ENCODE measurements at places on chromosomes 13 and 19.
A peak's percentile ranks its signal among the peaks of the same experiment; 100 is the strongest.

DNA sequence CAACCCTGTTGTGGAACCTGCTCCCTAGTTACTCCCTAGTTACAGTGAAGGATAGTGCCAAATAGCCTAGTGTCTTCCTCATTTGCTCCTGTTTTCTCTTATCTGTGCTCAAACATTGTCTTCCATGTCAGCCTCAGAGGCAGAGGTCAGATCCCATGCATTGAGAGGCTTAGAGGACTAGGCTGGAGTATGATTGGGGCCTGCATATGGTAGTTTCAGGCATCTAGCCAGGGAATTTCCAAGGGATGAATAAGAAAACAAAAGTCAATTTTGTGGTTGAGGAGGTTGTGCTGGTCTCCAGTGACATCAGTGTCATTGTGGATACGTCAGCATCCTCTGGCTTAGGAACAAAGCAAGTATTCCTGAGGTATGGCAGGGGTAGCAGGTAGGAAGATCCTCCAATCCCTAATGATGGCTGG is 9.4 kb downstream of the ZNF546 start:
- DNase-seq: no peak

DNA sequence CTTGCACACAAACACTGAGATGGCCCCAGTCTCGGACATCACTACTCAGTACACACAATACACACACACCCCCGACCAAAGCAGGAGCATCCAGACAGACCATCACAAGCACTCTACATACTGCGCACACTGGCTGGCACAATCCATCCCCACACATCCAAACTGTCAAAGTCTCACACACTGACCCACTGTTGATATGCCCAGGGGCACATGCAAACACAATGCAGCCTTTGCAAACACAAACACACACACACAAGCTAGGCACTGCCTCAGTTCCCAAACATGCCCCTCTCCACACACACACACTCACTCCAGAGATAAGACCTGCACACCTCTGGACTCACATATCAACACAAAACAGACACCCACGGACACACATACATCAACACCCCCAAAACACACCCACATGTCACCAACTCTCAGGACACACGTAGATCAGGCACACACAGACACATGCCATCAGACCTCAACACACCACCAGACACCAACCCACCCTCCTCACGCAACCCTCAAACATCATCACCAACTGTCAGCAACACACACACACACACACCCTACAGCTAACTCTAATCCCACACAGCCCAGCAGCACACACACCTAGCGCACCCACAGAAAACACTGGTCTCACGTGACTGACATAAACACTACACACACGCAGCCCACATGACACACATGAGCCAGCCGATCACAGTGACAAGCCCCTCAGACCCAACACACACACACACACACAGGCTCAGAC is 1.9 kb downstream of the BBC3 start:
- DNase-seq: no peak

GRCh38 chr13:54184576-54184975 is 1156.0 kb downstream of the OLFM4 start:
- DNase-seq: no peak

GRCh38 chr13:113252516-113253095 is 43.2 kb downstream of the CUL4A start:
- DNase-seq: no peak

GRCh38 chr13:113633485-113633873 is 24.5 kb downstream of the ATP4B start:
- no peak for DNase-seq

GRCh38 chr19:19385896-19386869 is 19.3 kb upstream of the GATAD2A start:
- DNase-seq: no peak

DNA sequence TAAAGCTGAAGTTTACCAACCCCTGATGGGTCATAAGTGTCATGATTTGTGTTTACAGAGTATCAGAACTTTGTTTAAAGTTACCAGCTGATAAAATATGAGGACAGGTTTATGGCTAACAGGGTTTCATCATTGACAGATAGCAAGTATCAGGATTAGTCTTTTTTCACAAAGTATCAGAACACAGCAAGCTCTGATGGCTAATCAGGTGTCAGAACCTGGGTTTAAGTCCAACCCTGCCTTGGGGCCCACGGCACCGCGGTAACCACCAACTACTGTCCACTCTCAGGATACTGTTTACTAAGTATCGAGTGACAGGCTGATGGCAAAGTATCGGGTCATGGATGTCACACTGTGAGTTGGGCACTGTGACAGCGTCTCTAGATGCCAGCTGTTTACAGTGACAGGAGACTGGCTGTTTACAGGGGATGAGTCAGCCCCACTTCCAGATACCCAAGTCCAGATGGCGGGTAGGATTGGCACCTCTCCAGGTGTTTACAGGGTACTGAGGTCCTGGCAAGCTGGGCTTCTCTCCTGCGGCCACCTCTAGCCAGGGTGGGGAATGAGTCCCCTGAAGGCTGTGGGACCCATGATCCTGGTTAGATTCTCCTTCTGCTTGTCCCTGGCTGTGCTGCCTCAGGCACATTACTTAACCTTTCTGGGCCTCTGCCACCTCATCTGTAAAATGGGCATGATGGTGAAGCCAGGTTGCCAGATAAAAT is 21.8 kb downstream of the ARRDC2 start:
- no peak for DNase-seq

- no peak for DNase-seq
Observed at GRCh38 chr13:30108216-30108912, 199.0 kb downstream of the KATNAL1 start.

DNA sequence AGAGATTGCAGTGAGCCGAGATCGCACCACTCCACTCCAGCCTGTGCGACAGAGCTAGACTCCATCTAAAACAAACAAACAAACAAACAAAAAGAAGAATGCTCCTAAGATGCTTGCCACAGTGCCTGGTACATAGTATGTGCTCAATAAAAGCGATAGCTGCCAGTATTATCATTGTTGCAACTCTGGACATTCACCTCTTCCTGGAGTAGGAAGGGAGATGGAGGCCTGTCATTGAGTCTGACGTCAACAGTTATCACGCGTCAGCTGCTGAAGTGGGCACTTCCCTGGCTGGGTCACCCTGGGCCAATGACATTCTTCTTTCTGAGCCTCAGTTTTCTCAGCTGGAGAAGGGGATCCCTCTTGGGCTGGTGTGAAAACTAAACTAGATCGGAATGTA is 4.2 kb upstream of the PLAUR start:
- no peak for DNase-seq

GRCh38 chr19:53183146-53183764 is 9.9 kb downstream of the ZNF665 start:
- DNase-seq: no peak

DNA sequence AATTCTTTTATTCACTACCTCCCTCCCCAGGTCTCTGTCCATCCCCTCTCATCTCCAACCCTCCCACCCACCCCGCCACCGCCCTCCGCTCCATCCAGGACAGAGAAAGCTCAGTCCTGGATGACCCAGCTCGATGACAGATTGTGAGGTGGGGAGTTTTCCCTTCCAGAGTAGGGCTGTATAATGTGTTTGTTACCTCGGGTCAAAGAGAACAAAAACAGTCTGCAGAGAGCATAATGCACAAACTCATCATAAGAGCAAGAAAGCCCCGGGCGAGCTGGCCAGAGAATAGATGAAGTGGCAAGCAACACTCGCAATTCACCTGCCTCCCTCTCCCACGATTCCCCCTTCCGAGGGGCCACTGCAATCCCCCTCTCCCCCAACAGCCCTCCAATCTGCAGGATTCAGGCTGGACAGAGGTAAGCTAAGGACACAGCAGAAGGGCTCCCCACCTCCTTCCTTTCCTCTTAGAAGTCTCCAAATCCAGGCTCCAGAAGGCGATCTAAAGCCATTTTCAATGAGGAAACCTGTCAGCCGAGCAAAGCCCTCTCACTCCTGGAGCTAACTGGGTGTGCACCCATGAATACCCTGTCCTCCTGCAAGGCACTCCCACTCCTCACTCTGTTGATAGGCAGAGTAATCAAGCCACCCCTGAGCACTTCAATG is 2.6 kb downstream of the CACNA1A start:
- no peak for DNase-seq

GRCh38 chr19:33868788-33869412 is 72.2 kb downstream of the KCTD15 start:
- no peak for DNase-seq

DNA sequence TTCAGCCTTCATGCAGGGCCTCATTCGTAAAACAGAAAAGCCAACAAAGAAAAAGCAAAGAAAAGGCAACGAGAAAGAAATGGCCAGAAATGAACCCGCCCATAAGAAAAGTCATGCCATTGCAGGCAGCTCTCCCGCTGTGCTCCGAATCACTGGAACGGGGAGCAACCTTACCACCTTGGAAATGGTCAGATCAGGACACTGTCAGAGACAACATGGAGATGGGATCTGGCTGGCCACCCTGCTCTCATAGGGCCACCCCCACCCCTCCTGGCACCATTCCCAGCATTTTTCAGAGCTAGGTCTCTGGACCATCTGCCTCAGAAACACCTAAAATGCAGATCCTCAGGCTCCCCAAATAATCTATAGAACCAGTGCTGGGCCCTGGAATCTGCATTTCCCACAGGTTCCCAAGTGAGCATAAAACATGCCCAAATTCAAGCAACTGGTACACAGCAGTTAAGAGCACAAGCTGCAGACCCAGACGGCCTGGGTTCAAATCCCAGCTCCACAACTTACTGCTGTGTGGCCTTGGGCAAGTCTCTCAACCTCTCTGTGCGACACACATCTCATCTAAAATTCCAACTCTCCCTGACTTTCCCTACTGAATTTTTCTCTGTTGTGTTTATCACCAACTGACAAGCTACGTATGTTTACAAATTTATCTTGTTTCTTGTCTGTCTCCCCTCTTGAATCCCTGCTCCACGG is 151.6 kb downstream of the IER2 start:
- DNase-seq: no peak

GRCh38 chr19:50507376-50507775 is 3.6 kb downstream of the JOSD2 start:
- DNase-seq: no peak

GRCh38 chr19:46850228-46851203 is at the start of gene AP2S1:
AP2S1 (minus strand) TSS chr19:46850846; CDS start chr19:46850766, 80 bp downstream.
- peak; percentile 90 for DNase-seq

DNA sequence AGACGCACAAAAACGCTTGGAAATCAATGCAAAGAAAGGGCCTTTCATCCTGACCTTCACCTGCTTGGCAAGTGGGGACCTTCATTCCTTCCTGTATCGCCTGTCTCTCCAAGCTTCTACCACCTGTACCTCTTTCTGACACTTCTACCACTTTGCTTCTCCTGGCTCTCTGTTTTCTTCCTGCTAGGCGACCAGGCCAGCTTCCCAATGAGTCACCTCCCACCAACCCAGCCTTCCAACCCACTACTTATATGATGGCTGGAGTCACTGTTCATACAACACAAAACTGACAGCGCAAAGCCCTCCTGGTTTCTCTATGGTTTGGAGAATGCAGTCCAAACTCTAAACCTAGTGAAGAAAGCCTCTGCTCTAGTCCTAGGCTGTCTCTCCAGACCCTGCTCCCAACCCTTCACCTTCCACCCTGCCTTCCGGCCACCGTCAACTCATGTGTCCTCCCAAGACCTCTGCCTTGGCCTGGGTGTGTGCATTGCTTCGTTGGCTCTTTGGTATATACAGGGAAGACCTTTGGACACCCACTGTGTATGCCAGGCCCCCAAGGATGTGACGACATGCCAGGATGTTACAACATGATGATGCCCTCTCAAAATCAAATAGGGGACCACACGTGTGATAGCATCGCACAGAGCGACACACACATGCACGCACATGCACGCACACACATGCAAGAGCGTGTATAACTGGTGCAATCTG is 148.5 kb downstream of the STK24 start:
- no peak for DNase-seq
